Ascending aorta (tissue), 2 donors: ENCODE measurements at places on chromosomes 3 and 15. TPM values are rescaled to one million over a fixed set of nuclear protein-coding genes. Genes with fewer than 3 reads are reported as not detected.

Gene SAMMSON
- 2.2 TPM for total RNA-seq

GRCh38 chr15:33094336-33094735, 100.2 kb downstream of the FMN1 start:
- no peak for DNase-seq

Gene GABRG3
- total RNA-seq, result not detected

Gene TCAIM
- total RNA-seq, result 17.0 TPM

- no peak for DNase-seq
These were observed 20.1 kb upstream of the PPIB start for GRCh38 chr15:64182859-64183370.
